ENCODE measurements at places on chromosomes 2 and 18.
A peak's percentile ranks its signal among the peaks of the same experiment; 100 is the strongest.

DNA sequence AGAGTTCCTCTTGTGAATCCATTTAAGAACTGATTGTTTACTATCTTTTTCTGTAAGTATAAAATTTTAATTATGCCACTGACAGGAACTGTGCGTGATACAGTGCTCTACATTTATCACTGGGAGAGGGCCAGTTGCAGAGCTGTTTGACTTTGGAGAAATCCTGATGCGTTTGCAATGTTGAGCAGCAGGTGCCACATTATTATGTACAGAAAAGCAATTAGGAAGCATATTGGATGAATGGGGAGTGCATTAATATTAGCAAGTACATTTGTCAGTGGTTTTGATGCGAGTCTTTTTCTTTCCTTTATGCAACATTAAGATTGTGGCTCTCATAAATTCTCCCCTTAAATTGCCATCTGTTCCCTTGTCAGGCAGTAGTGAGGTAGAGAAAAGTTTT is 302.3 kb upstream of the FANCL start:
- DNase-seq, result no peak

DNA sequence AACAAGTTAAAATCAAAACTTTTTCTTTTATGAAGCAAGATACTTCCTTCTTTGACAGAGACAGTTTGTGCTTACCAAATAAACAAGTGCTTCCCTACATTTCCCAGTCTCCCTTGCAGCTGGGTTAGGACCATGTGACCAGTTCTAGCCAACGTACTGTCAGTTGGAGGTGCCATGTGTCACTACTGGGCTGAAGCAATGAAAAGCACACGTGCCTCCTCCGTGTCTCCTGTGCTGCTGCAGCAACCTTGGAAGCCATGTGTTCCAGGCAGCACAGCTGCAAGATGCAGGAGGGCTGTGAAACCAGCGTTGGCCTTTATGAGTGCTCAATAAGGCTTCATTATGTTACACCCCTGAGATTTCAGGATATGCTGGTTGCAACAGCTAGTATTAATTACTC is 93.2 kb downstream of the DHRS9 start:
- DNase-seq, result no peak

DNA sequence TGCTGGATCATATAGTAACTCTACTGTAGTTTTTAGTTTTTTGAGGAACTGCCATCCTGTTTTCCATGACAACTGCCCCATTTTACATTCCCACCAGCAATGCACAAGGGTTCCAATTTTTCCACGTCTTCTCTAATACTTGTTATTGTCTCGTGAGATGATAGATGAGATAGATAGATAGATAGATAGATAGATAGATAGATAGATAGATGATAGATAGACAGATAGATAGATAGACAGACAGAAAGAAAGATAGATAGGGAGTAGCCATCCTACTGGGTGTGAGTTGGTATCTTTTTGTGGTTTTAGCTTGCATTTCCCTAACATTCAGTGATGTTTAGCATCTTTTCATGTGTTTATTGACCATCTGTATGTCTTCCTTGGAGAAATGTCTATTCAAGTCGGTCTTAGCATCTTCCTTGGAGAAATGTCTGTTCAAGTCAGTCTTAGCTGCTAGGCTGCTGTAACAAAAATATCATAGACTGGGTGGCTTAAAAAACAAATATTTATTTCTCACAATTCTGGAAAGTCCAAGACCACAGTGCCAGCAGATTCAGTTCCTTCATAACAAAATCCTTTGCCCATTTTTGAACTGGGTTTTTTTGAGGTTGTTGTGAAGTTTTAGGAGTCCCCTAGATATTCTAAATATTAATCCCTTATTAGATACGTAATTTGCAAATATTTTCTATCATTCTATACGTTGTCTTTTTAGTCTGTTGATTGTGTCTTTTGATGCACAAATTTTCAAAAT is 98.5 kb downstream of the BIN1 start:
- DNase-seq, result no peak

DNA sequence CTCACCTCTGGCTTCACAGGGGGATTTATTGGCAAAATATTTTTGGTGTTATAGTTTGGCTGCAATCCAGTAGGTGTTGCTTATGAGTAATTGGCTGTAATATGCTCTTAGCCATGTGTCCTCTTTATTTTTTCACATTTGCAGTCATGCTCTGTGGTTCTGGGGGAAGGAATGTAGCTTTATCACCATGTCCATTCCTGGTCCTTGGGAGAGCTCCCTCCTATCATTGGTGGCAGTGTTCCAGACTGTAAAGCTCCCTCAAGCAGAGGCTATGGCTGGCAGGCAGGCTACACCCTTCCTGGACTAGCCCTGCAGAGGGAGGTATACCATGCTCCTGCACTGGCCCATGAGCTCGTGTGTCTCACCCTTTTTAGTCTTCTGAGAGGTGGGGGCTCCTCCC is 120.0 kb upstream of the FSIP2 start:
- DNase-seq, result no peak

DNA sequence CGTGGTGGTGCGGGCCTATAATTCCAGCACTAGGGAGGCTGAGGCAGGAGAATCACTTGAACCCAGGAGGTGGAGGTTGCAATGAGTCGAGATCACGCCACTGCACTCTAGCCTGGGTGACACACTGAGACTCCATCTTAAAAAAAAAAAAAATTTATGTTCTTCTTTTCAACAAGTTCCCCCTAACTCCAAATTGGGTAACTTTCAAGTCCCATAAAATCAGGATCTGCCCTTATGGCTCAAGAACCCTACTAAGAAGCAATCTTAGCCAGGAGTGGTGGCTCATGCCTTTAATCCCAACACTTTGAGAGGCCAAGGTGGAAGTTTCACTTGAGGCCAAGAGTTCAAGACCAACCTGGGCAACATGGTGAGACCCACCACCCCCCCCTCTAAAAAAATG is 30.3 kb upstream of the TLK1 start:
- DNase-seq, result no peak

DNA sequence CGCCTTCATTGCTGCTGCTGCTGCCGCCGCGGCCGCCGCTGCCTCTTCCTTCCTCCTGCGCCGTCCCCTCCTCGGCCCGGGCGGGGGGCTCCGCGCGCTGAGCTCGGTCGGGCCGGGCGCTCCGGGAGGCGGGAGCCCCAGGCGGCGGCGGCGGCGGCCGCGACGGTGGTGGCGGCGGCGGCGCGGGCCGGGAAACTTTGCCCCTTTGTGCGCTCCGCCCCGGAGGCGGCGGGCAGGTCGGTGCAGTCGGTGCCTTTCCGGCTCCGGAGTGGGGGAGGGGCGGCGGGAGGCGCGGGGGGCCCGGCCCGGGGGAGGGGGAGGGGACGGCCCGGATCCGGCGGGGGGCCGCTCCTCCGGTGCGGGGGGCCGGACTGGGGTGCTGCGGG is 205 bp downstream of the TET3 start:
- peak; percentile 61 for DNase-seq

GRCh38 chr2:139354518-139354917 is 574.3 kb upstream of the NXPH2 start:
- DNase-seq, result no peak

DNA sequence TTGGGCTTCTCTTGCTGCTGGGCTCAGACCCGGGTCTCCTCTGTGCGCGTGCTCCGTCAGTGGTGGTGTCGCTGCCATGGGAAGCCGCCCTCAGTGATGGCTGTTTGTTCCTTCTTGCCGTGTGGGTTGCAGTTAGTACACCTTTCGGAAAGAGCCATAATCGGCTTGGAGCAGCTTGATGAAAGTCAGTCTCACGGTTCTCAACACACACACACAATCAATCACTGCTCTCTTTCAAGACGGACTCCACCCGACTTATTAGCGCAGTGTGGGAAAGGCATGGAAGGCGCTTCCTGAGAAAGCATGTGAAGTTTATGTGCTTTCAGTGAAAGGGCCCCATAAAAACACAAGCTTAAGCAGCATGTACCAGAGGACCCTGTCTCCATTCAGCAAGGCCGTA is 64.1 kb downstream of the SOX11 start:
- DNase-seq, result no peak

GRCh38 chr2:240930631-240931318 is 24.6 kb downstream of the CROCC2 start:
- no peak for DNase-seq

GRCh38 chr2:17515652-17516051 is 2.6 kb downstream of the RAD51AP2 start:
- DNase-seq, result no peak

DNA sequence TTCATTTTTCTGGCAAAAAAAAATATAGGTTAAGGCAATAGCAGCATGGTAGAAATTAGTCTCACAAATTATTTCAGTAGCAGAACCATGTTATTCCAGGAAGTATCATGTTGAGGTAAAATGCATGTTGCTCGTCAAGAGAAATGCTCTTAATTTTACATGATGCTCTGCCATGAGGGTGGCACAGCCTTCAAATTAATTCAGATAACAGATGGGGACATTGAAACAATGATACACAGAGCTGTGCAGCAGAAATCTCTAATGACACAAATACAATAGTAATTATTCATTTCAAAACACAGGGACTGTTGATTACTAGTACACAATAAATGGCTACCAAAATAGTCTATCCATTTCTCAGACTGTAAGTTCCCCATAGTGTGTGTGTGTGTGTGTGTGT is 24.8 kb downstream of the GAREM1 start:
- no peak for DNase-seq

- peak; percentile 68 for DNase-seq
These were observed 71.0 kb upstream of the ITM2C start for GRCh38 chr2:230793572-230794359.

DNA sequence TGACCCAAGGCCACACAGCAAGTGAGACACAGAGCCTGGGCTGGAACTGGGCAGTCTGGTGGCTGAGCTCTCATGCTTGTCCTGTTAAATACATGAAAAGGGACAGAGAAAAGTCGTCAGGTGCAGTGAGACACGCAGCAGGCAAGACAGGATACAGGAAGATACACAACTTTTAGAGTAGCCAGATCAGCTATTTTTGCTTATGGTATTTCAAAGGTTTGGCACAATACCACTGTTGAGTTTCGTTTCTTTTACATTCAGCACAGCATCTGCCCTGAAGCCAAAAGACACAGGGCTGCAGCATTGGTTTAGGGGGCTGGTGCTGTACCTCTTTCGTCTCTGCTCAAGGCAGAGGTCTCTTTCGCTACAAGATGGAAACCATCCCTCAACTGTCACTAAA is 14.0 kb downstream of the FHL2 start:
- no peak for DNase-seq

GRCh38 chr2:1140389-1141003 is 189.8 kb downstream of the SNTG2 start:
- peak; percentile 49 for DNase-seq

DNA sequence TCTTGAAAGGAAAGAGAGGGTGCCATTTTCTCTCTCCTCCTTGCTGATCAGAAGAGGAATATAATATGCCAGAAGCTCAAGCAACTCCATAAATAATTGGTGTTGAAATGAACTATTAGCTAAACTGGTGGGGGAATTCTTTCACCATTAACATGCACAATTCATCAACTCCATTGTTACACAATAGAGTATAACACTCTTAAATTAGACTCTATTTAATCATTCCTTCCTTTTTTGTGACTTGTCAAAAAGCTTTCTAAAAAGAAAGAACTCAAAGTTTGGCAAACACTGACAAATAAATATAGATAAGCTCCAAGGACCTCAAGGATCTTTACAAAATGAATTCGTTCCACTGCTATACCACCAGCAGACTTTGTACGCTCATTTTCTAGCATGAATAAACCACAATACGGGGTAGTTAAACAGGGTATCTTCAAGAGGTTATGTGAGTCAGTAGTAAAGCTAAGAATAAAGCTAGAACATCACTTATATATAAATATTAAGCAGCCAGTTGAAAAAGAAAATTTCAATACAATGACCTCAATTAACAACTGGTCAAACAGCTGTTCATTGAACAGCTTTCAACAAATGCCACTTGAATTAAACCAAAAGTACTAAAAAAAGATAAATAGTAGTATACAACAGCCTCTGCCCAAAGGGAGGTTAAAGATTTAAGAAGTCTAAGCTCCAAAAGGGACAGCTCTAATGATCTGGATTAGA is 6.4 kb downstream of the TRAK2 start:
- DNase-seq, result no peak

DNA sequence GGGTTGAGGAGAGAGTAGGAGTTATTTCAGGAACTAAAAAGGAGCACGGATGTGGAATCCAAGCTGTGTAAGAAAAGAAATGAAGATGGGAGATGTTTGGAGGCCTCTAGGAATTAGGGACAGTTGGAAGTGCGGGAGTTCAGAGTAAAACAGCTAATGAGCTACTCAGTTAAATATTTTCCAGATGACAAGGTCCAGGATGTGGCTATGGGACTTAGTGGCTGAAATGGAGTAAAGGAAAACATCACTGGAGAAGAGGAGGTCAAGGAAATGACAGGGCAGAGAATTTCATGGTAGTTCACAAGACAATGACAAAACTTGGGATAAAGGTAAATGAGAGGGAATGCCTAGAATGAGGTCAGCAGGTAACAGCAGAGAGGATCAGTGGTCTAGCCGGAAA is 13.0 kb downstream of the GPR155 start:
- DNase-seq, result no peak

DNA sequence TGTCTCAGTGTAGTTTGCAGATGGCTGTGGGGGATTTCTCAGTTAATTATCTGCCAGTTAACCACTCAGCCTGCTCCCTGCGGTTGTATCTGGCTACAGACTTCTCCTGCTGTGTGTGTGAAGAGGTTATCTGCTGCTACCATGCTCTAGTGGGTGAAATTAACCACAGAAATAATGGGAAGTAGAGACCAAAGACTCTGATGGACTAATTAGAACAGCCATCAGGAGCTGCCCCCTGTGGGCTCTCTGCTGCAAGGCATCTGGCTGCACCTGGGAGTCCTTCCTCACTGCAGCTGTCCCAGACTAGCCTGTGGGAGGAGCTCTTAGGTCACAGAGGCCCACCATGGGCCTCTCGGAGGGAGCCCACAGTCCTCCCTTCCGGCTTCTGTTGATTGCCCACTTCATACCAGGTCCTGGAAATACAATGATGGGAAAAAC is 66.6 kb downstream of the CTIF start:
- DNase-seq, result no peak

Measured in stimulated activated CD4-positive, alpha-beta T cell treated with anti-CD3 and anti-CD28 coated beads, Interleukin-4, amount 100 ng/mL, for 48 hours (primary cell).